HS-5 (cell line): ENCODE measurements at places on chromosomes 16 and 17.

DNA sequence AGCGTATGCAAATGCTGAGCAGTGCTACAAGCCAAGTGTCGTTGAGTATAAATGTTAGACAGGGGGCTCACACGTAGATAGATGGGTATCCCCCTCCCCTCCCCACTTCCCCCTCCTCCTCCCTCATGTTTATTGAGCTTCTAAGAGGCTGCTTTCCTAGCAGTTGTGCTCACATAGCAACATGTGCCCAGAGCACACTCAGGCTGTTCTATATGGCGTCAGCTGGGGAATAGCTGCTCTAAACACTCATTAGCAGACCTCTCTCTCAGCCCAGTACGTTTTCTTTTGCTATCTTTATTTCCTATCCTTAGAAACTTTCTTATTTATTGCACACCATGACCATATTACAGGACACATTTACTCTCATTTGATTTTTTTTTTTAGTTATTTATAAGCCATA lies 1.8 kb downstream of the KCNJ2 start:
- no peak for DNase-seq

- DNase-seq = no peak
These were observed 94.5 kb upstream of the WSCD1 start for GRCh38 chr17:5975661-5976060.

DNA sequence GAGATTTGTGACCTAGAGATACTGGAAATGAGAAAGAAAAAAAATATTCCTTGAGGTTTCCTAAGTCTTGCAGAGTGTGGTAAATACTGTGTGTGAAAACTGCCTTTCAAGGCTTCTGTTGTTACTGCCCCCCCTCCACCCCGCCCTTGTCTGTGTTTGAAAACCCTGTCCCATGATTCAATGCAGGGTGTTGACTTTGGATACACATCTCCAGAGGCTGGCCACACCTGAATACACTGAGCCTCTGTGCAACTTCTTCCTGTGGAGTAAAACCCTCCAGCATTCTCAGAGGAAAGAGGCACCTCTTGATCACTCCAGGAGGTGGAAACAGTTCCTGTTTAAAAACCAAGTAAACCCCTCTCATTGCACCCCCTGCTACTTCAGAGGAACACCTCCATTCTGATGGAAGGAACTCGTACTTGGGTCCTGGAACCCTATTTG lies 123.0 kb upstream of the CACNG5 start:
- no peak for DNase-seq

- DNase-seq = no peak
These were observed 46.2 kb downstream of the MYH3 start for GRCh38 chr17:10610884-10611283.

- no peak for DNase-seq
These were observed 140.3 kb downstream of the SLC39A11 start for GRCh38 chr17:72952220-72952619.

- DNase-seq = no peak
These were observed 48.0 kb downstream of the TEKT5 start for GRCh38 chr16:10646581-10647263.

GRCh38 chr17:36846410-36847292 lies 90.6 kb upstream of the LHX1 start:
- DNase-seq = no peak

DNA sequence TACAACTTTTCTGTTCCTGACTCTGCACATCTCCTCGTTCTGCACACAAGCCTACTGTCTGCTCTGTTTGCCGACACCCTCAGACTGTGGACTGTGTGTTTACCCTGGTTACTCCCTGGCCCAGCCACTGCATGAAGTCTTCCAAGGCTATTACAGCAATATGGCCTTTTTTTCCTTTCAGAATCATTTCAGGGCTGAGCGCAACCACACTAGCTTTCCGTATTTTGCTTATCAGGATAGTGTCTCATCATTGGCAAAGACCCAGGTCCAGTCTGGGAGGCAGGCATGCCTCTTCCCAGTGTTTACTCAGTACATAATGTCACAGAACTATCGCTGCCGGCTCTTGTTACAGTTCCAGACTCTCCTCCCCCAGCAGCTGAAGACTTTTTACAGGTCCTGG lies 10.1 kb downstream of the DNAH9 start:
- DNase-seq = no peak

- no peak for DNase-seq
These were observed 570 bp downstream of the NR1D1 start for GRCh38 chr17:40099619-40100418.

- no peak for DNase-seq
These were observed 138.8 kb downstream of the XYLT1 start for GRCh38 chr16:17331991-17332390.
